ENCODE measurements at places on chromosomes 1 and 21. TPM values are rescaled to one million over a fixed set of nuclear protein-coding genes. Genes with fewer than 3 reads are reported as not detected.

Gene DIPK1A
- total RNA-seq, result 6.9 TPM

DNA sequence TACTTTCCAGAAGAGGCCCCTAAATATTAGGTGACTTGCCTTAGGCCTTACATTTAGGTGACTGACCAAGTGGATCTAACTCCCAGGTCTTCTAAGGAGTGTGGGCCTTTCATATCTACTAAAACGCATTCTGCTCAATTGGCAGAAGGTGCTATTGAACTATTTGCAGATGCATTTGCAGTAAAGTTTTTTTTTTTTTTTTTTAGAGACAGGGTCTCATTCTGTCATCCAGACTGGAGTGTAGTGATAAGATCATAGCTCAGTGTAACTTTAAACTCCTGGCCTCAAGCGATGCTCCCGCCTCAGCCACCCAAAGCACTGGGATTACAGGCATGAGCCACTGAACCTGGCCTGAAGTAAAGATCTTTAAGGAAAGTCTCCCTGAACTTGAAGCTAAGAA, 13.0 kb upstream of the ACBD6 start:
- no peak for DNase-seq

Gene LPAR3
- 4.3 TPM for total RNA-seq

DNA sequence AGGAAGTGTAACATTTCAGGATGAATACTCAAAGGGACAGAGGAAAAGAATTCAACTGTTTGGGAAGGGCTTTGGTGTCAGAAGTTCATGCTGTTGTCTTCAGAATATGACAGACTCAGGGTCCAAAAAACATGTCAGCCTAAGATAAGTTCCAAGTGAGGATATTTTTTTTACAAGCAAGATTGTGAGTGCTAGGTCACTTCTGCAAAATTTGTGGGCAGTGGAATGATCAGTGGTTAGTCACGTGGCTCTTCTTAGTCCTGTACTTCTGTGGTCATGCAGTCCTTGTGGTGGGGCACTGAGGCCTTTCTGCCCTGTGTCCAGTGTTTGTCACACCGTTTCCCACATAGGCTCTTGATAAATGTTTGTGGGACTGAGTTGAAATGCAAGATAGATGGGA, 5.2 kb downstream of the RGL1 start:
- no peak for DNase-seq

DNA sequence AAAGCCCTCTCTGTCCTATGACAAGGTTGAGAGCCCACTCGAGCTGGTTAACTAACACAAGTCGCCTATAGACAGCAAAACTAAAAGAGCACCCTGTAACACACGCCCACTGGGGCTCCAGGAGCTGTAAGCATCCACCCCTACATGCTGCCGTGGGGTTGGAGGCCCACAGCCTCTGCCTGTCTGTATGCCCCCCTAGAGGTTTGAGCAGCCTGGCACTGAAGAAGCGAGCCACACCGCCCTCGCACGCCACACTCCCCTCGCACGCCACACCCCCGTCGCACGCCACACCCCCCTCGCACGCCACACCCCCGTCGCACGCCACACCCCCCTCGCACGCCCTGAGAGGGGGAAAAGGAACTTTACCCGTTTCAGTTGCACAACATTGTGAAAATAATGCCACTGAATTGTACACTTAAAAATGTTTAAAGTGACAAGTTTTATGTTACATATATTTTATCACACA, 13.2 kb upstream of the HMGCL start:
- peak; percentile 26 for DNase-seq

DNA sequence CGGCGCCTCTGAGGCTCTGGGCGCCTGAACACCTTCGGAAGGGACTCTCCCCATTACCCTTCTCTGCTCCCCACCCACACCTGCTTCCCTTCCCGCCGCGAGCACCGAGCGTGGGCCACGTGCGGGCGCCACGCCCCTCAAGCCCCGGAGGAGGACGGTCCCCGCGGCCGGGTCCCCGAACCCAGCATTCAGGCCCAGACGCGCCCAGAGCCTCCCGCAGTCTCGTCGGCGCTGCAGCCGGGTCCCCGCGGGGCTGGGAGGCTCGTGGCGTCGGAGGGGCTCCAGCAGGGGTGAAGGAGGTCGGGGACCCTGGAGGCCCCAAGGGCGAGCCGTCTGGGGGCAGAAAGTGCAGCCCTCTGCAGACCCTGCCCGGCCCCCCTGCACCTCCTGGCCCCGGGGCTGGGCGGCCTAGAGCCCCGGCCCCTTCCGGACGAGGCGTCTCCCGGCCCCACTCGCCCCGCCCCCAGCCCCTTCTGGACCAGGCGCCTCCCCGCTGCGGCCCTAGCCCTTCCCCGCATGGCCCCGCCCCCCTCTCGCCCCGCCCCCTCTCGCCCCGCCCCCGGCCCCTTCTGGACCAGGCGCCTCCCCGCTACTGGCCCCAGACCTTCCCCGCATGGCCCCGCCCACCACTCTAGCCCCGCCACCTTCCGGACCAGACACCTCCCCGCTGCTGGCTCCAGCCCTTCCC, 378 bp upstream of the SMIM1 start:
- peak; percentile 91 for DNase-seq

DNA sequence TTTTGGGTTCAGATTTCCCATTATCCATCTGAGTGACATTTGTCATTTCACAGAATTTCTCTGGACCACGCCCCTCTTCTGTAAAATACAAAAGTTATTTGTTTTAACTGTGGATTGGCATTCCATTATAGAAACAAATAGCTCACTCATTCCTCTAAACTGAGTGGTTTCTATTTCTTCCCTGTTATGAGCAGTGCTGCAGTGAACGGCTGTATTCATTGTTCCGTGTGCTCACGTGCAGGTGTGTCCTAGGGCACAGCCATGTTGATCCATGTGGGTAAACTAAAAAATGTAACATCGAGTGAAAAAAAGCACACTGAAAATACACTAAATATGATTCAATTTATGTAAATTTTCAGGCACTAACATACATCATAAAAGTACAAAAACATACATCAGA, 27.0 kb upstream of the IL12RB2 start:
- no peak for DNase-seq

DNA sequence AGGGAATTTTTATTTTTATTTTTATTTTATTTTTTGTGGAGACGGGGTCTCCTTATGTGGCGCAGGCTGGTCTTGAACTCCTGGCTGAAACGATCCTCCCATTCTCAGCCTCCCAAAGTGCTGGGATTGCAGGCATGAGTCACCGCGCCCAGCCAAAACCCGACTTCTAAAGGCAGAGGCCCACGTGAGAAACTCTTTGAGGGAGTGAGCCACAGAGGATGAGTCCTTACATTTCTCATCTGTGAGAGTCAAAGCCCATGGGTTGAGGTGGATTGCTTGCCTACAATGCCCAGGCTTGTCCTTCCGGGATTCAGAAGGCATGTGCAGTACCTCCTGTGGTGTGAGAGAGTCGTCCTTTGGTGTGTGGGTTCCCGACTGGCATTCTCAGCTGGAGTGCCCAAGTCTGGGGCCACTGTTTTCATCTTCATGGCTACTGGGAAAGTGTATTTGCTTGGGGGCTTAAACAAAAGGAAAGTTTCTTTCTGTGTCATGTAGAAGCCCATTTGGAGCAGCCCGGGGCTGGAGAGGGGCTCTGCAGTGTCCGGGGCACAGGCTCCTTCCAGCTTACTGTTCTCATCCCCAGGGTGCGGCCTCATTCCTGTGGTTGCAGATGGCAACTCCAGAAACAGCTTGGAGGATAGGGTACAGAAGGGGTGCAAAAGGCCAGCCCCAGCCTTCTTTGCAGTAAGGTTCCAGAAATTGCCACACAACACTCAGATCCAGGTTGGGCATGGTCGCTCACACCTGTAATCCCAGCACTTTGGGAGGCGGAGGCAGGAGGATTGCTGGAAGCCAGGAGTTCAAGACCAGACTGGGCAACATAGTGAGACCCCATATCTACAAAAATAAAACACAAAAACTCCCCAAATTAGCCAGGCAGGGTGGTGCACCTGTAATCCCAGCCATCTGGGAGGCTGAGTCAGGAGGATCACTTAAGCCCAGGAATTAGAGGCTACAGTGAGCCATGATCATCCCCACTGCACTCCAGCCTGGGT, 29.4 kb upstream of the CSF3R start:
- no peak for DNase-seq

GRCh38 chr1:48576565-48576964, 104.6 kb upstream of the SPATA6 start:
- no peak for DNase-seq

DNA sequence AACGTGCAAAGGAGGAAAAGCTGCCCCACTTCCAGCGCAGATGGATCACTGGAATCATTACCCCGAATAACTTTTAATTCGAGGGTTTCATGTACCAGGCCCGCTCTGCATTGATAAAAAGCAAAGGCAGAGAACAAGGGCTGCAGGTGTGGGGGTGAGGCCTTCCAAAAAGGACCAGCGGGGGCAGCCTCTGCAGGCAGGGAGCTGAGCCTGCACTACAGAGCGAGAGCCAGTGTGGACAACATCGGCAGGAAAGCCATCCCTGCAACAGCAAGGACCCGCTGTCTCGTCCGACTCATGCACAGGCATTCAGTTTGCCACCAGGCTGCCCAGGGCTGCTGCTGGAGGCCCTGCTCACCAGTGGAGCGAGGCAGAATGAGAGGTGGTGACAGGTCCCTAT, 27.1 kb upstream of the AJAP1 start:
- DNase-seq, result no peak

Gene PAX7
- not detected for total RNA-seq

DNA sequence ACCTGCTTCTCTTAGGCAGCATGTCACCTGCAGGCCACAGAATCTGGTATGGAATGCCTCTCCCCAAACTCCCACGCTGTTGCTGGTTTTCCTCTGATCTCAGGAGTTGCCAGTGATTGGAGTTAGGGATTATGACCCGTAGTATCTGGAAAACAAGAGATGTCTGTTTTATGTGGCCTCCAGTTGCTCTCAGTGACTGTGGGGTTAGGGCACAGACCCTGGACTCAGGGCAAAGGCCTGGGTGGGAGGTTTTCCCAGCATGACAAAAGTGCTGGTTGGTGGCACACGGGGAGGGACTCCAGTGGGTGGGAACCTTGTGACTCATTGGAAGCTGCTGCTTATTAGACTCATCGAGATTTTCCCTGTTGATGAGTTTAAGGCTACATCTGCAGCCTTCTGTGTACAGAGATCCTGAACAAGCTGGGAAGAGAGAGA, at the start of gene NR1I3:
Gene NR1I3, minus strand, starts transcription at position 165 of the 435 bp plus-strand sequence. CDS start 1,638 bp downstream, outside the sequence.
- no peak for DNase-seq

GRCh38 chr1:207343675-207344074, 22.2 kb downstream of the CD55 start:
- DNase-seq, result no peak

GRCh38 chr21:24424776-24425175, 1182.5 kb downstream of the MRPL39 start:
- no peak for DNase-seq

DNA sequence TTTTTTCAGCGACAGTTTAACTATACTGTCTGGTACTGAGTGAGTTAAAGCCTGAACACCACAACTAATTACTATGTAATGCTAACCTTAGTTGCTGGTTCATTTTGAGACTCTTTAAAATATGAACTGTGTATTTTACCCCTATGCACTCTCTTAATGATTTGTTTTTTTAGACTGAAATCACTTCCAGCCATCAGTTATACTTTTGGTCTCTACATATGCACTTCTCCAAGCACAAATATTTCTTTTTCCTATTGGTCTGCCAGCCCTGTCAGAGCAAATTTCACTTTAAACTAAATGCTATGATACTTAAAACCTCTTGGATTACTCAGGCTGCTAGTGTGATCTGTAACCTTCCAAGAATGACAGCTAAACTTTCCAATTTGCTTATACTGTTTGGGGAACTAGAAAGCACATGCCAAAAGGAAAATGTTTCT, 38.1 kb upstream of the SCYL3 start:
- DNase-seq, result no peak

Gene IRF6
- total RNA-seq, result 23.4 TPM

DNA sequence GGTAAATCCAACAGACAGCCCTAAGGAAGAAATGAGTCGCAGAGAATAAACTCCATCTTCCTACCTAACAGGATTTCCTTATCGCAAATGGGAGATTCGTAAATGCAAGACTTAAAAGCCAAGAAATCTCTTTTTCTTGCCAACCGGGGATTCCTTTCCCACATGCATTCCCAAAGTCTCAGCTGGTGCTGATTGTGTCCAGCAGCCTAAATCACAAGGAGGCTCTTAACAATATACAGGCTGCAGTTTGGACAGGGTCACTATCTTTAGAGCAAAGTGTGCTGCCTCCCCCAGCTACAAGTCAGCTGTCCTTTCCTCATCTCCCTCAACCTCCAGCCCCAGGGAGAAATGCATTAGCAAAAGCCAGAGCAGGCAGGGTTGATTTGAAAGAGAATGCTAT, 189.8 kb upstream of the PLXNA2 start:
- DNase-seq, result no peak

GRCh38 chr1:246329900-246330299, 177.2 kb downstream of the SMYD3 start:
- DNase-seq, result no peak

Gene FRRS1
- 8.6 TPM for total RNA-seq

DNA sequence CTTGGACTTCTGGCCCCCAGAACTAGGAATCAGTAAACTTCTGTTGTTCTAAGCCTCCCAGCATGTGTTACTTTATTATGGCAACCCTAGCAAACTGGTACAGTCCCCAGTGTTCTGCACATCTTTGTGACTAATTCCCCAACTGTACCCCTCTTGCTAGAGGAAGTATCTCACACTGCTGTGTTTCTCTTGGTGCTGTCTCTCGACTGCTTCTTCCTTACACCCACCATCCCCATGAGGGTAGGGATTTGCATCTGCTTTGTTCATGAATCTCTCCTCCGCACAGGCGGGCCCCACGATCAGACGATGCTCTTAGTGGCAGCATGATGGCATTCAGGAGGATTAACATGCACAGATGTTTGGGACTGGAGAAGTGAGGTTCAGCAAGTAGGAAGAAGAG, 46.7 kb downstream of the CLIC6 start:
- no peak for DNase-seq

Gene OR2T3
- not detected for total RNA-seq

Gene BARHL2
- total RNA-seq, result not detected

Gene TMPRSS15
- total RNA-seq, result not detected

DNA sequence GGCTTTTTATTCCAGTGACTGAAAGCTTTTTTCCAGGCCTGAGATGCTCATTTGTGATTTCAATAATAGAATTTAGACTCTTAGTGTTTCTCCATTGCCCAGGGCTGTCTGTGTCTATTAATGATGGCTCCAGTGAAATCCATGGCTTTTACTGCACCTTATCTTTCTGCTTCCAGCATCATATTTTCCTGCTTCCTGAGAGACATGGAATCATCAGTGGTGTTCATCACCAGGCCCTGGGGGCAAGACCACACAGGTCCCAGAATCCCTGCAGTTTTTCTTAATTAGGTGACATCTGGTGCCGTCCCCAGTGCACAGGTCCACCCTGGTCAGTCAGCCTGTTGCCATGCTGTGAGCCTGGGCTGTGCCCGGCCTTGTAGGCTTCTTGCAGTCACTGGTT, 15.5 kb downstream of the NT5C1A start:
- DNase-seq, result no peak

Gene CFAP126
- total RNA-seq, result 0.65 TPM

- DNase-seq, result no peak
Observed at GRCh38 chr21:34123609-34124008, 50.2 kb downstream of the MRPS6 start.

DNA sequence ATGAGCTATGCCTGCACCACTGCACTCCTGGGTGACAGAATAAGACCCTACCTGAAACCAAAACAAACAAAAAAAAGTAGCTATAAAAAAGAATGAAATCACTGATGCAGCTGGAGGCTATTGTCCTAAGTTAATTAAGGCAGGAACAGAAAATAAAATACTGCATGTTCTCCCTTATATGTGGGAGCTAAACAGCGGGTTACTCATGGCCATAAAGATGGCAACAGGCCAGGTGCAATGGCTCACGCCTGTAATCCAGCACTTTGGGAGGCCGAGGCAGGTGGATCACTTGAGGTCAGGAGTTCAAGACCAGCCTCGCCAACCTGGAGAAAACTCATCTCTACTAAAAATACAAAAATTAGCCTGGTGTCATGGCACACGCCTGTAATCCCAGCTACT, 152.7 kb downstream of the PIK3R3 start:
- DNase-seq, result no peak

Gene HSD3B2
- total RNA-seq, result not detected
